T-helper 2 cell treated with Interferon-gamma antibody and Interleukin-4, amounts not matched to agents 5 μg/mL and 100 μg/mL, for 36 hours (primary cell): ENCODE measurements at places on chromosomes 5 and 9.
A peak's percentile ranks its signal among the peaks of the same experiment; 100 is the strongest.

- peak; percentile 4 for DNase-seq
These were observed 49.5 kb downstream of the NR3C1 start for GRCh38 chr5:143354025-143354424.

- no peak for DNase-seq
These were observed 63.7 kb upstream of the IER5L start for GRCh38 chr9:129241725-129242124.

DNA sequence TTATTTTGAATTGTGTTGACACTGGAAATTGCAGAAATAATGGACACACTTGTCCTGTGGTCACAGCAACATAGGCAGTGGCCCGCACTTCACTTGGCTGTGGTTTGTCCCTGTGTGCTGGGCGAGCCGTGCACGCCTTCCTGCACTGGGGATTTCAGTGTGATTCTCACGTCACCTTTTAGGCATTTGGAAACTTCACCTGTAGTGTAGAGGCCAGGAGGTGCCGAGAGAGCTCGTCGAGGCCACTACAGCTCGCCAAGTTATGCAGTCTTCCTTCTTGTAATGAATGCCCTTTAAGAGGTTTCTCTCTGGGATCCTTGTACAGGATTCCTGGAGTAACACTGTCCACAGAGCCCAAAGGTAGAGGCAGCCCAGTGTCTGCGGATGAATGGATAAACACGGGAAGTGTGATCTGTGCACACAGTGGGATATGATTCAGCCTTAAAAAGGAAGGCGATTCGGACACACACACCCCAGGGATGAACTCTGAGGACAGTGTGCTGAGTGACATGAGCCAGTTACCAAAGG, 14.7 kb downstream of the TRAF2 start:
- no peak for DNase-seq

DNA sequence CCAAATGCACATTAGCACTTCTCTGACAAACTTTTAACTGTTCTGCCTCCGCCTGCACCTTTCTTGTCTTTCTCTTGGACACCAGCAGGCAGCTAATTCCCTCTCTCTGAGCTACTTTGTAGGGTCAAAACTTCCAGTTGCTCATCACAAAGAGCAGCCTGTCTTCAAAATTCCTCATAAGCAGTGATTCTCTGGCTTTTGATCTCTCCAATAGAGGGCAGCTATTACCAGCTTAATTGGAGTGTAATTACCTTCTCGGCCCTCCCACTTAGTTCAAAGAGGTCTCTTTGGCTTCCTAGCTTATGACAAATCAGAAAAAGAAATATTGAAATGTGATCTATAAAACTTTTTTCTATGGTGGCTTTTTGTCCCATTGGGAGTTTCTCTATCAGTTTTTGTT, 43.6 kb upstream of the RAD23B start:
- DNase-seq = no peak

- no peak for DNase-seq
These were observed 448.6 kb downstream of the PLK2 start for GRCh38 chr5:58011301-58011700.

GRCh38 chr5:17785774-17786173, 151.5 kb downstream of the TAF11L14 start:
- no peak for DNase-seq

- no peak for DNase-seq
These were observed 31.0 kb upstream of the ISOC1 start for GRCh38 chr5:129063483-129064113.

DNA sequence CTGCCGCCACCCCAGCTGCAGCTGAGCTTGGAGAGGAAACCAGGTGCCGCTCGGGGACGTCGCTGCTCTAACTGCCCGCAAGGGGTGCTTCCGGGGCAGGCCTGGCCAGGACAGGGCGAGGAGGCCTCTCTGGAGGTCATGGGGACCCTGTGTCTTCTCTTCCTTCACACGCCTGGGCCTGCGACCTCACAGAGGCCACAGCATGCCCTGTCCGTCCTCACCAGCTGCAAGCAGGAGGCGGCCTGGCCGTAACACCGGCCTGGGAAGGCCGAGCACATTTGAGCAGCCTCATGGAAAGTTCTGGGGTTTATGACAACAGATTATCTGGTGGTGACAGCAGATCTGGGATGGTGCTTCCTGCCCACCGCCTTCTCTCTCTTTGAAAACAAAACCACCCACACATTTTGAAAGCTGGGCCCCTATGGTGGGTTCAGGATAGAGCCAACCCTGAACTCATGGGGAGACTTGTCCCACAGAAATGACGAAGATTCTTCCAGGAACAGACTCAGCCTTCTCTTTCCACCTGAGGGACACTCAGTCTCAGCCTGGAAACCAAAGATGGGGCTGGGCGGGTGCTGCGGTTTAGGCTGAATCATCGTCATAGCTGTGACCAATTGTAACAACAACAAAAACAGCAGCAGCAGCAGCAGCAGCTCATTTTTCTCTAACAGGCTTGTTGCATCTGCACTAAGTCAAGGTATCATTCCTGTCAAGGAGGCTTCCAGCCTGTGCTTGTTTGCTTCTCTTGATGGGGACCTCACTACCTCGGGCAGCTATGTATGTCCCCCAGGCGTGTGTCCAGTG, 99.6 kb upstream of the RAPGEF1 start:
- DNase-seq = peak; percentile 83

GRCh38 chr9:134395002-134395517, 68.8 kb downstream of the RXRA start:
- no peak for DNase-seq

GRCh38 chr9:3868012-3868411, 342.2 kb upstream of the RFX3 start:
- DNase-seq = peak; percentile 36

DNA sequence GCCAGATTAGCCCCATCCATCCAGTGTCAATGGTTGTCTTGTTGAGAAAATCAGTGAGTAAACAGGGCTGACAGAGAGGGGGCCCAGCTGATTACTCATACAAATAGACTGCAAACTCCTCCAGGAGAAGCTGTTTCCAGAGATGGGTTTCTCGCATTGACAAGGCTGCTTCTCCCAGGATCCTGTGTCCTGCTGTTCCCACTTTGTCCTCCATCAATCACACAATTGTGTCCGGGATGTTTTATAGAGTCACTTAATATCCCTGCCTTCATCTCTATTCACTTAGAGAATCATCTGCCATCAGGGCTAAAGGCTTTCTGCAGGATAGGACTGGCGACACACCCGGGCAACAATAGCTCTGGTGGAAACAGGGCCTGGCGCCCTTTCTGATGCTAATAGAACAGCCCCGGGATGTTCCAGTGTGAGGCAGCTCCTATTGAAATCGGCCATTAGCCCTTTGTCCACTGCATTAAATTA, 71.7 kb upstream of the TBCA start:
- no peak for DNase-seq

GRCh38 chr9:14903040-14903439, 7.2 kb downstream of the FREM1 start:
- no peak for DNase-seq

DNA sequence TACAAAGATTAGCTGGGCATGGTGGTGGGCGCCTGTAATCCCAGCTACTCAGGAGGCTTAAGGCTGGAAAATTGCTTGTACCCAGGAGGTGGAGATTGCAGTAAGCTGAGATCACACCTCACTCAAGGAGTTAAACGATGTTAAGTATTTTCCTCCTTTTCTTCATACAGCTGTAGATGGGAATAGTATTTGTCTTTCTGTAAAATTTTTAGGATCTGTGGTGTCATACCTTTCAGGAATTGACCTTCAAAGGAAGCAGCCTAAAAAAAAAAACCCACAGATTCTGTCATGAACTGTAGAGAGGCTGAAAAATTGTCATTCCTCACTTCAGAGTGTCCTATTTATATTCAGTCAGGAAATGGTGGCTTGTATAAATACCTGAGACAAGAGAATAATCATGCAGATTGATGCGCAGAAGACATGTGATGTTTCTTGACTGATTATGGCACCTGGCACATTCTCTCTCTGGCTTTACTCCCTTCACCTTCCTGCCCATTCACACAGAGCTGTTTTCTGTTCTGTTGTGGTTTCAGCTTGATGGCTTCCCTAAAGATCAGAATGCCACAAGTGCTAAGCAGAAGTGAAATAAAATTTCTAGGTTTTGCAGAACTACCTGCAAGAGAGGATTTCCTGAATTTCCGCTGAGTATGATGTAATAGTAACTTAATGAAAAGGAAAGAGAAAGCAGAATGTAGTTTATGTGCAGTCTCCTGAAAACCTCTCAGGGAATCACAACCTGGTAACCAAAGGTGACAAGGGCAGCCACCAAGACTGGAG, 3.8 kb downstream of the IFNA1 start:
- DNase-seq = no peak

DNA sequence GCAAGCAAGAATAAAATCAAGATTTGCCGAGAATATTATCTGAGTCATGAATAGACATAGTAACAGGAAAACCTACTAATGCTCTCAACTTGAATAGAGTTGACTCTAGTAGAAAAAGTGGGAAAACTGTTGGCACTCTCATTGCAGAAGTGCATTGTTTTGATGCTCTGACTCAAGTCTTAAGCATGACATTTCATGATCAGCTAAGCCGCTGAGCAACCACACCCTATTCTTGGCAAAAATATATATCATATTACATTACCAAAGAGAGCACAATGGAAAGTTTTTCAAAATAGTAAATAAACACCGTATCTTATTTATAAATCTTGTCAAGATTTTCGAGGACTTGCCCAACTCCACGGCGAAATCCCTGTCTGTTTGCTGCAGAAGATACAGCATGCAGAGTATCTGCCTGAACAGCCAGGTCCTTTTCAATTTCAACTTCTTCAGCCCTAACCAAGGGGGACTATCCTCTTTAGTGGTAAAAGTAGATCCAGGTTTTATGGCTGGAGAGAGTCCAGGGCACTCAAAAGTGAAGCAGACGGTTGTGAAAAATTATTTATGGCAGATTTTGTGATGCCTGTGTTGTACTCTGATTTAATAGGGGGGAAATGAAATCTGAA, 13.9 kb upstream of the ADAMTSL1 start:
- DNase-seq = no peak

DNA sequence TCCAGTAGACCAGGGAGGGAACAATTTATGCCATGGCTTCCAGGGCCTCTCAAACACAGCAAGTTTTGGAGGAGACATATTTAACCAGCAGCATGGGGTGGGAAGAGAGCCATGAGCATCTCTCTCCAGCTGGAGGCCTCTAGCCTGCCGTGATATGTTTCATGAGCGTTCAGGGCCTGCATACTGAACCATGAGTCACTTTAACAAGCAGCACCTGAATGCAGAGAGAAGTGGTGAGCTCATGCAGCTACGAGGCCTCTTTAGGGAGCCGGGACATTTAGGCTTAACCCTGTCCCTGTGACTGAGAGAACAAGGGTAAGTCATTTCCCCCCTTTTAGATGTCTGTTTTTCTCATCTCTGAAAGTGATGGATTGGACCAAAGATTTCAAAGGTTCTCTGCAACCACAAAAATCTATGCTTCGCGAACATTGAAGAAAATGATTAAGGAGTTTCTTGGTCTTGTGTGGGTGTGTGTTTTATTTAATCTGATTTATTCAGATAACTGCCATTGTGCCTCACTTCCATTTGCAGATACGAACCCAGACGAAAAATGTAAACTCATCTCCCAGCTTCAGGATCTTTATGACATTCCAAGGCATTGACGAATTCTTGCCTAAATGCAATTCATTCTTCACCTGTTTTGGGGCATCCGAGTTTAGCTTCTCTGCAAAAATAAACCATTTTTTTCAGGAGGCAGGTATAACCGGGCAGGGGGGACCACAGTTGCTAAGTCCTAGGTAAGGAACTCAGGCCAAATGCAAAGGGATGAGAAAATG, 157.0 kb downstream of the GABBR2 start:
- no peak for DNase-seq

DNA sequence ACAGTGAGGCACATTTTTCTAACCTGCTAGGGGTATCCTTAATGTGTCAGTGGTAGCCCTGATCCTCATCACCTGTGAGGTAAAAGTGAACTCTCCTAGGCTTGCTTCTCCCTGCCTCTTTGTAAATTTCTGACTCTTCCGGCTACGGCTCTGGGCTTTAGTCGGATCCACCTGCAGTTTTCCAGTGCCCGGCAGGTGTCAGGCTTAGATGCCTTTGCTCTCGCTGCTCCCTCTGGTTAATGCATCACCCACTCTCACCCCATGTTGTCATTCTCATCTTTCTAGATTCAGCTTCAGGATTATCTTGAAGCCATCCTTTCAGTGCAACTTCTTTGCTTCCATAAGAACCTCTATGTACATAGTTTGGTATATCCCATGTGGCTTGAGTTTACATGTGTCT, 3.6 kb downstream of the CEP78 start:
- DNase-seq = no peak

DNA sequence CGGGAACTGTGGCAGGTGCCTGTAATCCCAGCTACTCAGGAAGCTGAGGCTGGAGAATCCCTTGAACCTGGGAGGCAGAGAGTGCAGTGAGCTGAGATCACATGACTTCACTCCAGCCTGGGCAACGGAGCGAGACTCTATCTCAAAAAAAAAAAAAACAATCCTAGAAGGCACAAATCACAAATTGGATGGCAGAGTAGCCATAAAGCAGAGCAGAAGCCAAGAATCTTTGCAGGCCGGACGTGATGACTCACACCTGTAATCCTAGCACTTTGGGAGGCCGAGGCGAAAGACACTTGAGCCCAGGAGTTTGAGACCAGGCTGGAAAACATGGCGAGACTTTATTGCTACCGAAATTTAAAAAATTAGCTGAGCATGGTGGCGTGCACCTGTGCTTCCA, 9.2 kb upstream of the FUBP3 start:
- DNase-seq = no peak

DNA sequence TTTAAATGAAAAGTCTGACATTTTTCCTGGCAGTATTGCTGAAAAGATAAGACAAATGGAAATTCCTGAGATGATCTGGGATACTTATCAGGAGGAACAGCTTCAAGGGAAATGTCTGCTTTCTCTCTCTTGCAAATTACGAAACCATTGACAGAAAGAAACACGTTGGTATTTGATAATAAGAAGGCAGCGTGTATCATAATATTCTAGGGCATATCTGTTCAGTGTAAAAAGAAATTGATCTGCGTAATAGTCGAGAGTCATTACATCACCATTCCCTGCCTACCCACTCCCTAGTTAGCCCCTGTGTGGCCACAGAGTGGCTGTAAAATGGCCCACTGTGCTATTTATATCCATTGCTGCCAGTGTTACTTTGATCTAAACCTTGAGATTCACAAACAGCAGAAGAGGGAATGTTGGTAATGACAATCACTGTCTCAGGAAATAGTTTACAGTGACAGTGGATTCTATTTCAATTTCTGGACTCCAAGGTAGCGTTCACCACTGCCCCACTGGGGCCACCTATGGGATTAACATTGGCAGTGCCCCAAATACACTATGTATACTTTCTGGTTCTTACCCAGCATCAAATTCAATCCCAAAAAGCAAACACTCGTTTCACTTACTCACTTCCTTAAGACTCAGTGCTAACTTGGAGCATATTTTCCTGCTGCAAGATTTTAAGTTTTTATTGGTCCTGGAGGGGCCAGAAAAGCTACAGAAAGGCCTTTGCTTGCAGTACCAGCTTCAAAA, 133.4 kb upstream of the GAS1 start:
- DNase-seq = no peak

- no peak for DNase-seq
These were observed 21.3 kb downstream of the SPRY4 start for GRCh38 chr5:142303565-142303964.

GRCh38 chr5:176161431-176161830, 76.8 kb upstream of the SIMC1 start:
- no peak for DNase-seq

GRCh38 chr9:32577316-32577715, 4.4 kb upstream of the NDUFB6 start:
- no peak for DNase-seq
